Activated naive CD8-positive, alpha-beta T cell treated with anti-CD3 and anti-CD28 coated beads, Interleukin-2, amount 10 ng/mL, durations not matched to agents 7 days and 5 days (primary cell): ENCODE measurements at places on chromosomes 6 and 20. TPM values are rescaled to one million over a fixed set of nuclear protein-coding genes. Genes with fewer than 3 reads are reported as not detected.

GRCh38 chr20:8874437-8874836 is 194.4 kb upstream of the PLCB4 start:
- no peaks in the 10 kb centered on the region for H3K36me3 ChIP-seq
- no peaks in the 10 kb centered on the region for H3K27me3 ChIP-seq
- no peak for DNase-seq

DNA sequence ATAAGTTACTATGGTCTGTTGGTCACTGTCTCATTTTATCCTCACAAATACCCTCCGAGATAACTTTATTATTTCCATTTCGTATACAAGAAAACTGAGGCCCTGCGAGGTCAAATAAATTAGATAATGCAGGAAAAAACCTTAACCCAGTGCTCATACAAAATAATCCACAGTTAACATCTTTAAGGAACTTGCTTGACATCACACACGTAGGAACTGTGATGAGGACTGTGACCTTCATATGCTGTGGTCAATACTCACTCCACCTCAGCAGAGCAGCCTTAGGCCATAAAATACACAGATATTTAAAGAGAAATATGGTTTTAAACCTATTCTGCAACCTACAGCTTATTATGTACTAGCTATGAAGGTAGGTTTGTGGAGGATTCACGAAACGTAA is 34.3 kb downstream of the PRDM1 start:
- no peak for DNase-seq
- H3K4me1 ChIP-seq: peaks cover 44% of the 10 kb centered on the region
- no peak overlapping the region for H3K27ac ChIP-seq
- H3K36me3 ChIP-seq: peaks cover 9% of the 10 kb centered on the region
- no peak overlapping the region for H3K4me3 ChIP-seq

- no peak overlapping the region for H3K4me3 ChIP-seq
- peaks cover 6% of the 10 kb centered on the region for H3K36me3 ChIP-seq
- no peak for DNase-seq
- no peaks in the 10 kb centered on the region for H3K27me3 ChIP-seq
- H3K27ac ChIP-seq: no peak overlapping the region
Observed at GRCh38 chr6:147260091-147260490, 55.9 kb downstream of the STXBP5 start.

DNA sequence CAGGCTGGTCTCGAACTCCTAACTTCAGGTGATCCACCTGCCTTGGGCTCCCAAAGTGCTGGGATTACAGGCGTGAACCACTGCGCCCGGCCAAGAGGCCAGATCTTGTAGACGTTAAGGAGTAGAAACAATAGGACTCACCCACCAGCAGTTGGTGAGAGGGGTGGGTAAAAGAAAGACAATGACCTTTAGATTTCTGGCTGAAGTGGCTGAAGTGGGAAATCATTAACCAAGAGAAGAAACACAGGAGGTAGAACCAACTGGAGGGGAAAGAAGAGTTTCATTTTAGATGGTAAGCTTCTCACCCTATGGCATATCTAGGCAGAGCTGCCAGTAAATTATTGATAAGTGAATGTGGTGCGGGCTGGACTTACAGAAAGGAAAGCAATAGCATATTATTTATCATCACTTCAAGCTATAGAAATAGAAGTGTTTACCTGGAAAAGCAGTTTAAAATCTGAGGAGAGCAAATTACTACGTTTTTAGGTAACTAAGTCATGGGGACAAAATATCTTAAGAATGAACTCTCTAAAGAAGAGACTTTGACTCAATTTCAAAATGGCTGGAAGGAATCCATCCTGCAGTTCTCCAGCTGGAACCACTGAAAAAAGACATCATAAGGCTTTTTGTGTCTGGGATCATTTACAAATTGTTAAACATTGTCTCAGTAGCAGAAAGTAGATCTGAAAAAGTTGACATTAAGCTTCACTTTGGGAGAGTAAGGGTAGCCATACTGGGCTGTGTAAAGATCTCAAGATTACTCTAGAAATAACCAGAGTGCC is 109.6 kb downstream of the ALDH8A1 start:
- H3K4me1 ChIP-seq: no peaks in the 10 kb centered on the region
- peaks cover 9% of the 10 kb centered on the region for H3K27me3 ChIP-seq
- H3K27ac ChIP-seq: no peak overlapping the region
- no peak for DNase-seq
- H3K4me3 ChIP-seq: no peak overlapping the region

SAPCD1 gene
- total RNA-seq: 13.1 TPM

DNA sequence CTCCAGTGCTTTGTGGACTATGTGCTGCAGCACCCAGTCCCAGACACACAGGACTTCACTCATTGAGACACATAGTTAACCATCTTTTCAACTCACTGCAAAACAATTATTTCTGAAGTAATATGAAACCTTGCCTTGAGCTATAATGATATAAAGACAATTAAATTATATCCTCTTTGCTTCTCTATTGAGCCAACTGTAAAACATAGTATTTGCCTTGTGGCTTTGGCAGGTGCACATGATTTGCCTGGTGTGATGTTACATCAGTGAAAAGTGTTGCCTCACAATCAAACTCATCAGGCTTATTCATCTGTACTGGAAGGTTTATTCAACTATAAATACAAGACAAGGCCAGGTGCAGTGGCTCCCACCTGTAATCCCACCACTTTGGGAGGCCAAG is 80.6 kb downstream of the NCOA7 start:
- peaks cover 2% of the 10 kb centered on the region for H3K4me1 ChIP-seq
- DNase-seq: no peak
- no peak overlapping the region for H3K4me3 ChIP-seq
- no peaks in the 10 kb centered on the region for H3K27me3 ChIP-seq

CTCFL gene
- total RNA-seq: not detected

FHL5 gene
- not detected for total RNA-seq

GRCh38 chr6:118419448-118420394 is 128.4 kb upstream of the PLN start:
- H3K4me3 ChIP-seq: no peak overlapping the region
- no peaks in the 10 kb centered on the region for H3K27me3 ChIP-seq
- no peak for DNase-seq
- peaks cover 4% of the 10 kb centered on the region for H3K36me3 ChIP-seq
- no peak overlapping the region for H3K27ac ChIP-seq

GRCh38 chr6:47741807-47742206 is 40.0 kb upstream of the OPN5 start:
- no peak overlapping the region for H3K4me3 ChIP-seq
- no peak for DNase-seq
- peaks cover 4% of the 10 kb centered on the region for H3K4me1 ChIP-seq
- peaks cover 3% of the 10 kb centered on the region for H3K27me3 ChIP-seq

GRCh38 chr20:48287552-48288170 is 502.4 kb upstream of the SULF2 start:
- H3K4me1 ChIP-seq: no peaks in the 10 kb centered on the region
- peaks cover 12% of the 10 kb centered on the region for H3K27me3 ChIP-seq
- DNase-seq: no peak
- no peak overlapping the region for H3K4me3 ChIP-seq
- H3K27ac ChIP-seq: no peak overlapping the region

DNA sequence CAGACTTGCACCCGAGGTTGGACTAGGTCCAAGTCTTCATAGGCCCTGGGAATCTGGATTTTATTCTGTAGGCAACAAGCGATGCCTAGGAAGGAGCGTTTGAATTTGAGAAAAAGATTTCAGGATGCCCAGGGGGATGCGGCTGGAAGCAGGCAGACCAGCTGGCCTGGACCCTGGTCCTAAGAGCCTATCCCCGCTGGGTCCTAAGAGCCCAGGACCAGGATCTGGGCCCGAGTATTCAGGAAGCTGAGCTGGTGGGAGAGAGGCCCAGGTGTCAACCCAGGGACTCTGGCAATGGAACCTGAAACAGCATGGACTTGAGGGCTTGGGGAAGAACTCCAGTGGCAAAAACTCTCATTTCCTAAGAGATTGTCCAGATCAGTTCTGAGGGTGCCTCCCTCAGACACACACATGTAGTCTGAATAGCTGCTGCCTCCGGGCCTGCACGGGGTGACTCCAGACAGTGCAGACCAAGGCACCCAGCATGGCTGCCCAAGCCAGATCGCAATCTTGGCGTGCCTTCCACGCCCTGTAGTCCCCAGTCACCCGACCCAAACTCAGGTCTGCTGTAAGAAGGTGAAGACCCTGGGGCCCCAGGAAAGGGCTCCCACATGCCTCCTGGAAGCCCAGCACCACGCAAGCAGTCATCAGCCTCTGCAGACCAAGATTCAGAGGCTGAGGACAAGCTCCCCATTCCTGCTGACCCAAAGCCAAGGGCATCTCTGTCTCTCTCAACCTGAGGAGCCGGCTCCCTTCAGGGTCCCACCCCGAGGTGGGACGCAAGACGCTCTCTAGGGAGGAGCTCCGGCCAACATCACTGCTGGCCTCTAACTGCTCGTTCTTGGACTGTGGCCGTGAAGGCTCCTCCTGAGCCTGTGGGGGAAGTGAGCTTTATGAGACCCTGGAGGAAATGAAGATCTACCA is 34.4 kb downstream of the RRBP1 start:
- H3K4me1 ChIP-seq: peaks cover 2% of the 10 kb centered on the region
- H3K36me3 ChIP-seq: no peaks in the 10 kb centered on the region
- DNase-seq: peak; percentile 14

DNA sequence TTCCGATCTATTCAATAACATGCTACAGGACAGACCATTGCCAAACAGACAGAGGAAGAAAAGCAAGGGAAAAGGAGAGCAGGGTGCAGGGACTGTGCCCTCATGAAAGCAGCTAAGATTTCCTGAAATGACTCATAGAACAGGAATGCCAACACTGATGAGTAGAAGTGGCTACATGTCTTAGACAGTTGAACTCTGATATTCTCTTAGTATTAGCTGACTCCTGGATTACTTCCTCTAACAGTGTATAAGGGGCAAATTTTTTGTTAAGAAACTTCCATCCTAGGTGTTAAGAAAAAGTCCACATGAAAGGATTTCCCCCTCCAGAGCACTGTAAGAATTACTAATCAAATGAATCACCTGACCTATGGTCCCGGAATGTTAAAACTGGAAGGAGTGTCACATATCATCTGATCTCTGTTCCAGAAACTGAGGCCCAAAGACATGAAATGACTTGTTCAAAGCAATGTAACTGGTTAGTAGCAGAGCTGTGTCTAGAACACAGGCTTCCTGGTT is 224.9 kb downstream of the IBTK start:
- H3K27ac ChIP-seq: no peak overlapping the region
- no peaks in the 10 kb centered on the region for H3K4me1 ChIP-seq
- H3K36me3 ChIP-seq: no peaks in the 10 kb centered on the region
- no peak overlapping the region for H3K4me3 ChIP-seq
- no peaks in the 10 kb centered on the region for H3K27me3 ChIP-seq

DNA sequence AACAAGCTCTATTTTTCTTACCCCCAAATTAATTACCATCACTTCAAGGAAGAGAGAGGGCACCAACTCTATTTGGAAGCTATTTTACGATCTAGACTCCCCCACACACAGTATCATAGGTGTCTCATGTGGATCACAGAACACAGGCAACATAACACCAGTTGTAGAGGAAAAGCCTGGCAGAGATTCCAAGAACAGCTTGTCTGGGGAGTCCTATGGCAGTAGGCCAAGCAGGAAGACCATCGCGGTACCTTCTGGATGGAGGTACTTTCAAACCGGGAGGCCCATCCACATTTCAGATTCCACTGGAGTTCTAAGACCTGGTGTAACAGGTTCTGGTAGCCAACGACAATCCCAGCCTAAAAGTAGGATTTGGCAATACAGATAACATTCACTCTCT is 37.6 kb upstream of the SPDEF start:
- H3K27ac ChIP-seq: no peak overlapping the region
- no peak for DNase-seq
- peaks cover 2% of the 10 kb centered on the region for H3K36me3 ChIP-seq
- H3K27me3 ChIP-seq: no peaks in the 10 kb centered on the region
- H3K4me3 ChIP-seq: no peak overlapping the region

GRIK2 gene
- 0.14 TPM for total RNA-seq

PLA2G7 gene
- total RNA-seq: 9.6 TPM

ARMH2 gene
- total RNA-seq: 2.2 TPM

- no peak for DNase-seq
- H3K27me3 ChIP-seq: no peaks in the 10 kb centered on the region
- no peak overlapping the region for H3K27ac ChIP-seq
- peaks cover 62% of the 10 kb centered on the region for H3K4me1 ChIP-seq
- peaks cover 35% of the 10 kb centered on the region for H3K36me3 ChIP-seq
Observed at GRCh38 chr6:44253307-44254101, 3.8 kb downstream of the SLC35B2 start.

DNA sequence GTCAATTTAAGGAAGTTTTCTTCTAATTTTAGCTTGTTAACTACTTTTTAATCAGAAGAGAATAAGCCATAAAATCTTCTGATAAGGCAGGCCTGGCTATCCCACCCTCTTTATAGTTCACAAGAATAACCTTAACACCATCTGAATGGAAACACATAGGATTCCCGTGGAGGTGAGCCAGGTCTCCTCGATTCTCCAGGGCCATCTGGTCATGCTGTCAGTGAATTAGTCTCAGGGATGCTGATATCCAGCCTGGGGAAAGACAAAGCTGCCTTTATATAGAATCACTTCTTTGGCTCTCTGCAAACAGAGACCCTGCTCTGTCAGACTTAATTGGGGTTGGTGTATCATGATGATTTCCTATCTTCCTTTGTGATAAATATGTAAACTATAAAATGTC is 30.1 kb upstream of the TAGAP start:
- H3K4me1 ChIP-seq: peaks cover 47% of the 10 kb centered on the region
- peaks cover 3% of the 10 kb centered on the region for H3K36me3 ChIP-seq
- no peak for DNase-seq
- no peak overlapping the region for H3K27ac ChIP-seq

DNA sequence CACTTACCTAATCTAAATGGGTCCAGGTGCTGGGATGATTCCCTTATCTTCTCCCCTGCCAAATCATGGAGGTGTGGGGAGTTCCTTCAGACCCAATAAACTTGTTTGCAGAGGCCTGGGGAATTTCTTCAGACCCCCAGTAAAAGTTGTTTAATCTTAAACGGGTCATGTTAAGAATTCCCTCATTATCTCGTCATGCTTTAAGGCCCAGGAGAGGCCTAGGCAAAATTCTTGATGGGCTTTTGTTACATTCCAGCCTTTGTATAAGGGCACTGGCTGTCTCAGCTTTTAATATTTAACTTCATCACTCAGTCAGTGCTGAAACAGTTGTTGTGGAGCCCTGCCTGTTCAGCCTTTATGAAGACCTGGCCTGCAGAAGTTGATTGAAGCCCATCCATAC is 11.0 kb upstream of the SLC35B3 start:
- H3K4me3 ChIP-seq: no peak overlapping the region
- H3K36me3 ChIP-seq: no peaks in the 10 kb centered on the region
- no peaks in the 10 kb centered on the region for H3K4me1 ChIP-seq
- no peaks in the 10 kb centered on the region for H3K27me3 ChIP-seq
- H3K27ac ChIP-seq: no peak overlapping the region

DNA sequence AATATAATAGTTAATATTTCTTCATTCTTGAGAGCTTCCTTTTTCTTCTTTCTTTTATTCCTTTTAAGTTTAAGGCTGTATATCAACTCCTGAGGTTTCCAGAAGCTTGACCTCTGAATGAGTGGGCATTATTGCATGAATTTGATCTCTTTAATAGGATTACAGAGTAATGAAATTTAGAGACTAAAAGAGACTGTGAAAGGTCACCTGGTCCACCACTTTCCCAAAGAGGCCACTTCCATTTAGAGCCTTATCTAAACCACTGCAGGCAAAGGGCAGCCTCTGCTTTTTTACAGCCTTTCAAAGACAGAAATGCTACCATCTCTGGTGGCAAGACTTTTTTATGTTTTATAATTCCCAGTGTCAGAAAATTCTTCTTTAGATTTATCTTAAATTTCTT is 215.3 kb upstream of the HS3ST5 start:
- DNase-seq: no peak
- H3K4me1 ChIP-seq: no peaks in the 10 kb centered on the region
- no peaks in the 10 kb centered on the region for H3K27me3 ChIP-seq
- no peaks in the 10 kb centered on the region for H3K36me3 ChIP-seq
- no peak overlapping the region for H3K27ac ChIP-seq
- H3K4me3 ChIP-seq: no peak overlapping the region
